ENCODE measurements at places on chromosomes 7 and 10. TPM values are rescaled to one million over a fixed set of nuclear protein-coding genes. Genes with fewer than 3 reads are reported as not detected.

GRCh38 chr7:30135301-30136116 is 723 bp downstream of the MTURN start:
- peak overlapping the region; percentile 69 for H3K4me3 ChIP-seq
- no peaks in the 10 kb centered on the region for H3K36me3 ChIP-seq
- DNase-seq, result peak; percentile 27
- H3K27ac ChIP-seq, result no peak overlapping the region

DNA sequence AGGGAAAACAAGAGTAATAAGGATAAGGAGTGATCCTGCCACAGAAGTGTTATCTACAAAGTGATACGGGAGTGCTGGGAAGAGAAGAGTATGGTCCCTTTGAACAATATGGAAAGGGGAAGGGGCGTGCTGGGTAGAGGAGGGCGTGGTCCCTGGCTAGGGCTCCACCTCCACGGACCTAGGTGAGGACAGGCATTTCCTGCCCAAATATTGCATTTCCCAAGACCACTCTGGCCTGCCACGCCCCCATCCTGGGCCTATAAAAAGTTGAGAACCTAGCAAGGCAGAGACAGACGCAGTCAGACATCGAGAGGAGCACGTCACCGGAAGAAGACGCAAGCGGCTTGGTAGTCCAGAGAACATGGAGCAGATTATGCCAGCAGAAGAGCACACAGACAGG is 22.8 kb downstream of the VSTM4 start:
- no peak overlapping the region for H3K4me3 ChIP-seq
- H3K27ac ChIP-seq, result no peak overlapping the region
- DNase-seq, result no peak
- no peaks in the 10 kb centered on the region for H3K4me1 ChIP-seq
- H3K36me3 ChIP-seq, result no peaks in the 10 kb centered on the region

DNA sequence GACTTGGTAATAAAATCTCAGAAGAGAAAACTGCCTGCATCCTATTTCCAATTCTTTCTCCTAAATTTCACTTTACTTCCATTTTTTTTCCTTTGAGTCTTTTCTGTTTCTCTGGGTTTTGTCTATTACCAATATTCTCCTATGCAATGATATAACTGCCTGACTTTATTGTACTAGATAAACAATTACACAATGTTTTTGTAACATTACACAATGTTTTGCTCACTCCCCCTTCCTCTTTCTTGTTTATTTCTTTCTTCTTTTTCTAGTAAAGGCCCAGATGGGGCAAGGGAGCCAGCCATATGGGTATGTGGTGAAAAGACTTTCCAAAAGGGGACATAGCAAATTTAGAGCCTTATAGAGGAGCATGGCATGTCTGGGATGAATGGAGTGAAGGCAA is 278.7 kb upstream of the PHYHIPL start:
- no peak overlapping the region for H3K27ac ChIP-seq
- H3K4me1 ChIP-seq, result no peaks in the 10 kb centered on the region
- H3K27me3 ChIP-seq, result no peaks in the 10 kb centered on the region
- no peak overlapping the region for H3K4me3 ChIP-seq

DNA sequence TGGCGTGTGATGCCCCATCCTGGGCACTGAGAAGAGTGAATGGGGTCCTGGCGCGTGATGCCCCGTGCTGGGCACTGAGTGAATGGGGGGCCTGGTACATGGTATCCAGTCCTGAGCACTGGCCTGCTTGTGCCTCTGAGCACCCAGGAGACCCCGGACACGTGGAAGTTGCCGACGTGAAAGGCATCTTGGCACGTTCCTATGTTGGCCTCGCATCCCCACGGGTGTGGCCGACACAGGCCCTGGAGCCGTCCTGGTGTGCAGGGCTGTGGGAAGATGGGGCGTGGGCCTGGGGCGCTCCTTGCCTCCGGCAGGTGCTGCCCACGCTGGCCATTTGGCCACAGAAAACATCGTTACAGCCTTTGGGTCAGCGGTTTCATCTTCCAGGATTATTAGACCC is 35.5 kb downstream of the CFAP46 start:
- DNase-seq, result no peak
- H3K27me3 ChIP-seq, result peaks cover 8% of the 10 kb centered on the region
- no peaks in the 10 kb centered on the region for H3K4me1 ChIP-seq
- H3K36me3 ChIP-seq, result no peaks in the 10 kb centered on the region
- H3K4me3 ChIP-seq, result no peak overlapping the region

DNA sequence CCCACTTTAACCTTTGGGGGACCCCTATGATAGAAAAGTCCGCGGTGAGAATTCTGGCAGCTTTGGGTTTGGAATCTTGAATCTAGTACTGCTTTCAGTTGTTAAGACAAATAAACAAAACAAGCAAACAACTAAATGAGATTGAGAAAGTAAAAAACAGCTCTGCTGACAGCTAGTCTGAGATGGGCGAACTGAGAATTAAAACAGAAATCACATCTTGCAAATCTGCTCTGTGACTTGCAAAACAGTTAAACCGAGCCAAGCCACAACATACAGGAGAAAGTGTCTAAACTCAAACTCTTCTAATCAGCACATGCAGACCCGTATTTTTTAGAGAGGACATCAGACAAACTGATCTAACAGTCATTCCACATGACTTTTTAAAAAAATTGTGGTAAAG is 110.4 kb downstream of the SH2D4B start:
- no peaks in the 10 kb centered on the region for H3K4me1 ChIP-seq
- H3K36me3 ChIP-seq, result no peaks in the 10 kb centered on the region
- H3K27me3 ChIP-seq, result no peaks in the 10 kb centered on the region
- DNase-seq, result no peak

DNA sequence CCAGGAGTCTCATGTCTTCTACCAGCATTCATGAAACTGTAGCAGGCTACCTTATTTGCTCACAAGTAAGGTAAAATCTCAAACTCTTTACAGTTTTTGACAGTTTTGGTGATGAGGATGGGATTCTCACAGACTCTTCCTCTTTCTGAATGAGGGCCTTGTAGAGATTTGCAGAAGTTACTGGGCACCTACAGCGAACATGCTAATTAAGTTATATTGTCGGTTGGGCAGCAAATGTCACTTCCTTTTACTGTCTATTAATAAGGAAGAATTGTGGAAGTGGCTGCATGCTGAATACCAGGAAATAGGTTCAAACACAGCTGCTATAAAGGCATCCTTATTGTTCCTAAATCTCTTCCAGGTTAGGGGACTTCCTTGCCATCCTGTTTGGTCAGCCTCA is 189.6 kb downstream of the DNAJC1 start:
- no peak for DNase-seq
- no peak overlapping the region for H3K27ac ChIP-seq
- no peak overlapping the region for H3K4me3 ChIP-seq
- no peaks in the 10 kb centered on the region for H3K27me3 ChIP-seq
- H3K4me1 ChIP-seq, result no peaks in the 10 kb centered on the region

DNA sequence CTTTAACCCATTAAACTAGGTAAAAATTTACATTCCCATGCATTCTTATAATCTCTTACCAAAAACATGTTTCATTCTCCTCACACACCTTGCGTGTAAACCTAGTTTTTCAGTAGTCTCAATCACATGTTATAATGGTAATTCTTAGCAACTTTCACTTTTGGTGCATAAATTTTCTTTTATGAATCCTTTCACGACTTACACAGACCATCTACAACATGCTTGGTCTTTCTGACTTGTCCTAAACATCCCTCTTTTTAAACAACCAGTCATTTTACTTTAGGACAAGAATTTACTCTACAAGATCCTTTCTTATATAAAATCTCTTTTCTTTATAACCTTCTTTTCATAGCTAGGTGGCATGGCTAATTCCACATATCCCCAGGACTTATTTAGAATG is 25.8 kb downstream of the FBXL13 start:
- H3K4me1 ChIP-seq, result no peaks in the 10 kb centered on the region
- DNase-seq, result peak; percentile 33
- no peak overlapping the region for H3K4me3 ChIP-seq
- H3K27me3 ChIP-seq, result no peaks in the 10 kb centered on the region
- no peak overlapping the region for H3K27ac ChIP-seq

DNA sequence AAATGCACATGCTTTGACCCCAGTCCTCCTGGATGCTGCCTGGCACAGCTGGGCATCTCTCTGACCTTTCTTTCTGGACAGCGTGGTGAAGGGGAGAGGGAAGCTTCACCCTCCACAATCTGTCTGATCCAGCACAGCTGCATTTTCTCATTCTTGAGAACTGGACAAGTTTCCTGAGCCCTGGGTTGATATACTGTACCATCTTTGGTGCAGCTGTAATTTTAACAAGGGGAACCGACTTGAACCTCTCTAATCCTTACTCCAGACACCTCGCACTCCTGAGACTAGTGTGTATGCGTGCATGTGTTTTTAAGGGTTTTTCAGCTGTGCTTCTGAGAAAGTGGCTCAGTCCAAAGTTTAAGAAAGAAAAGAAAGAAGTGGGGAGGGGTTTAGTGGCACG is 655.7 kb downstream of the INHBA start:
- H3K4me1 ChIP-seq, result peaks cover 37% of the 10 kb centered on the region
- no peaks in the 10 kb centered on the region for H3K36me3 ChIP-seq
- no peak overlapping the region for H3K4me3 ChIP-seq
- no peak for DNase-seq
- H3K27me3 ChIP-seq, result no peaks in the 10 kb centered on the region

DNA sequence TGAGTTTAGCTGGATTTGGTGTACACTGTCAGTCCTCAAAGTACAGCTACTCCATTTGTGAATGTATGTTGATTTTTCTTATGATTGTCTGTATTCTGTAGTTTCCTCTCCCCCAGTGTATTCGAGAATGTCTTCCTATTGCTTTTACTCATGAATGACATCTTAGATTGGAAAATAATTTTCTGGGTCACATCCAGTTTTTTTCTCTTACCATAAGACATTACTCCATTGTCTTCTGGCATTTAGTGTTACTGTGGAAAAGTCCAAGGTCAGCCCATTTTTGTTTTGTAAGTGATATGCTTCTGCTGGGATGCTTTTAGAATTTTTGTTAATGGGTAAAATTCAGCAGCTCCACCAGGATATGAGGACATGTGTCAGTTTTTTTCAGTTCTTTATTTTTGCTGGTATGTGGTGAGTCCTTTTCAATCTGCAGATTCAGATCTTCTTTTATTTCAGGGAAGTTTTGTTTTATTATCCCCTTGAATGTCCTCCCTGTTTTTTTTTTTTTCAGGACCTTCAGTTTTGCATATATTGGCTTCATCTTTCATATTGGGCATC is 33.6 kb downstream of the WAC start:
- no peak for DNase-seq
- peaks cover 6% of the 10 kb centered on the region for H3K4me1 ChIP-seq
- no peaks in the 10 kb centered on the region for H3K27me3 ChIP-seq
- H3K27ac ChIP-seq, result no peak overlapping the region

- no peaks in the 10 kb centered on the region for H3K36me3 ChIP-seq
- H3K27ac ChIP-seq, result no peak overlapping the region
- no peaks in the 10 kb centered on the region for H3K4me1 ChIP-seq
Observed at GRCh38 chr10:129935102-129935866, 28.8 kb downstream of the EBF3 start.

DNA sequence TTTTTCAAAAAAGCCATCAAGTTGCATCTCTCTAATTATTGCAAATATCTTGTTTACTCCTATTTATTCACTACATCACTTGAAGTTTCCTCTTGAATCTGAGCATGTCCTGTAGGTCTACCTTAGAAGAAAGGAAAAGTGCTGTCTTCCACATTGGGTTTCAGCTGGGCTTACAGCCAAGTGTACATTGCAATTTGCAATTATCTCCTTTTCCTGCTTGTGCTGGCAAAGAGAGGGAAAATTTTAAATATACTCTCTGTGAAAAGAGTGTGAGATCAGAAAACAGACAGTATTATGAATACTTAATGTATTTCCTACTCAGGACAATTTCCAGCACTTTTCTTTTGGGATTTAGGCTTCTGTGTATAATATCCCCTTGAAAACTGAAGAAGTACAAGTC is 839.7 kb downstream of the CNTNAP2 start:
- H3K4me3 ChIP-seq, result no peak overlapping the region
- H3K4me1 ChIP-seq, result 0 out of 2 replicates have a peak, but pooled peaks cover 5% of the 10 kb centered on the region
- H3K36me3 ChIP-seq, result no peaks in the 10 kb centered on the region
- H3K27ac ChIP-seq, result peak overlapping the region; percentile 49
- no peak for DNase-seq
- H3K27me3 ChIP-seq, result no peaks in the 10 kb centered on the region

GRCh38 chr7:142482891-142483658 is 225.2 kb upstream of the PRSS58 start:
- no peak overlapping the region for H3K27ac ChIP-seq
- no peaks in the 10 kb centered on the region for H3K27me3 ChIP-seq
- DNase-seq, result peak; percentile 66
- H3K4me3 ChIP-seq, result no peak overlapping the region
- no peaks in the 10 kb centered on the region for H3K36me3 ChIP-seq
- peaks cover 12% of the 10 kb centered on the region for H3K4me1 ChIP-seq

Gene FEZF1
- total RNA-seq, result not detected

Gene PRSS37
- total RNA-seq, result not detected

Gene FIS1
- total RNA-seq, result 199 TPM

Gene ACTR1A
- 69.9 TPM for total RNA-seq

Gene PRLHR
- total RNA-seq, result not detected

Gene CYP2E1
- total RNA-seq, result 3.3 TPM

Gene ZNF92
- 6.3 TPM for total RNA-seq

Gene TRA2A
- 28.3 TPM for total RNA-seq
